ENCODE measurements at places on chromosomes 7 and 10.

- DNase-seq: no peak
These were observed 117.0 kb upstream of the STK17A start for GRCh38 chr7:43465581-43466554.

GRCh38 chr10:29557665-29558064 lies 77.1 kb downstream of the SVIL start:
- DNase-seq: no peak

GRCh38 chr10:131875501-131875900 lies 25.3 kb upstream of the PPP2R2D start:
- DNase-seq: no peak

GRCh38 chr10:123549761-123550454 lies 116.2 kb upstream of the GPR26 start:
- DNase-seq: no peak

- no peak for DNase-seq
These were observed 12.9 kb downstream of the TTYH3 start for GRCh38 chr7:2644562-2645273.

DNA sequence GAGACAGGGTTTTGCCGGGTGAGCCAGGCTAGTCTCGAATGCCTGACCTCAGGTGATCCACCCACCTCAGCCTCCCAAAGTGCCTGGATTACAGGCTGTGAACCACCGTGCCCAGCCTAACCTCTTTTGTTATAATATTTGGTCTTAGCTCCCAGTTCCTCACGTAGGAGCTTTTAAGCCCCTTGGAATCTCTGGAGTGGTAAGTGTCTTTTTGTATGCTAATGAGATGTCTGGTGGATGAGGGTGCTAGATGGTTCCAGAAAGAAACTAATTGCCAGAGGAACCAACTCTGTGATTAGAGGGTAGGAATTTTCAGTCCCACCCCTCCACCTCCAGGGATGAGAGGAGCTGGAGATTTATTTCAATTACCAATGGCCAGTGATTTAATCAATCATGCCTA lies 5.3 kb upstream of the ARPC1A start:
- DNase-seq: peak; percentile 13

GRCh38 chr7:6246251-6246917 lies 26.0 kb downstream of the CYTH3 start:
- no peak for DNase-seq

DNA sequence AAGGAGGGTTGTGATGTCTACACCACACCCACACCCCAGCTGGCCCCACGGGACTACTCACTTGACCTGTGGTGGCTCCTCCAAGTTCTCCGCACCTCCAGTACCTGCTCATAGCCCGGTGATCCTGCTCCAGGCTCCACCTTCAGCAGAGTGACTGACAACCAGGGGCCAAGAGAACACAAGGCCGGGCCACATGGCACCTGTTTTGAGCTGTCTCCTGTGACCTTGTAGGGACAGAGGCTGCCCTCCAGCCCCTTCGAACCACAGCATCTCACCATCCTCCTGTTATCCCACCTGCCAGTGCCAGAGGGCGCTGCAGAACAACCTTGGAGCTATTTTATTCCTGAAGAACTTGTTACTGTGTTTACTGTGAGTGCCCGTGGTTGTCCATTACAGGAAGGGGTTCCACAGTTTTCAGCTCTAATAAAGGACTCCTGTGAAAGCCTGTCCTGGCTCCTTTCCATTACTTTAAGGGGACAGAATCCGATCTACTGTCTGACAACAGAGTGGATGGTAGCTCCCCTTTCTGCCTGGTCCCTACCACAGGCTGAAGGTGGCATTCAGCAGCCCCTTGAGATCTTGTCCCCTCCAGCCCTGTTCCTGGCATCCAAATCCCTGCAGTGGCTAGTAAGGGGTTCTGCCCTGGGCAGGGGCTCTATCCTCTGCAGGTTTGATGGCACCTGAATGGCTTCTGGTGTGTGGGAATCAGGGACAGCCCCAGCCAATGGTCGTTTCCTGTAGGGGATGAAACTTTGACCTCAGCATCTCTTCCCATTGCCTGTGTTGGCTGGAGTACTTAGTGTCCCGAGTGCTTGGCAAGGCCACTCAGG lies 50.8 kb downstream of the C10orf120 start:
- peak; percentile 72 for DNase-seq

- DNase-seq: no peak
These were observed 127.1 kb upstream of the TNS3 start for GRCh38 chr7:47709051-47709450.

DNA sequence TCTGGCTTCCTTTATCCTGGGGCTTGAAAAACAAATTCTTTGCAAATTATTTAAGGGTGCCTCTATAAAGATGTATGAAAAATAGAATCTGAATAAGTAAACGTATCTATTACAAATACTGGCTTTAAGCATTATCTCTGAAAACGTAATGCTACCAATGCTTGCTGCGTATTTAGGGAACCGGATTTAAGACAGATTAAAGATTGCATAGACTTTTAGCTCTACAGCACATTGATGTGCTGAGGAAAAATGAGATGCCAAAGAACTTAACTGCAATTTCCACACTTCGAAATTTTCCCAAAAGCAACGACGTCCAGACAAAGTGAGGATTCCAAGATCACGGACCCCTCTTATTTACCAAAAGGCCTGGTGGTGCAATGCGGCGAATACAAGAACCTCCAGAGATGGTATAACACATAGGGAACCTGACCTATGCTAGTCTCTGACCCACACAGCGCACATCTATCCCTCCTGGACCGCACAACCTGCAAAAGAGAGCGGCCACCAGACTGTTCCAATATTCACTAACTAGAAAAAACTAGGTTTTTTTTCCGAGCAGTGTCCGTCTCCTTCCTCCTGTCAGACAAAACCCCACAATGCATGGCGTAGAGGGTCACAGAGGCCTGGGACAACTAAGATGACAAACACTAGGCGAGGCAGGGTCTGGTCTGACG lies 34.3 kb upstream of the PHF14 start:
- DNase-seq: no peak

GRCh38 chr10:121185816-121186455 lies 334.8 kb downstream of the WDR11 start:
- DNase-seq: no peak

Data from neural progenitor cell (in vitro differentiated cells).